ENCODE measurements at places on chromosomes 11 and 22. TPM values are rescaled to one million over a fixed set of nuclear protein-coding genes. Genes with fewer than 3 reads are reported as not detected.

The OR52K2 gene
- not detected for total RNA-seq

The FOLR1 gene
- 1.0 TPM for total RNA-seq

The SAMM50 gene
- 59.5 TPM for total RNA-seq

The SEC14L6 gene
- not detected for total RNA-seq

The BANF1 gene
- 26.6 TPM for total RNA-seq

The HIC2 gene
- total RNA-seq: 4.2 TPM

The SLC22A6 gene
- total RNA-seq: not detected

The FAM76B gene
- 12.0 TPM for total RNA-seq

The MOGAT2 gene
- 0.52 TPM for total RNA-seq

The FAT3 gene
- total RNA-seq: 13.6 TPM

The OPCML gene
- total RNA-seq: under 0.01 TPM

The SMC1B gene
- total RNA-seq: under 0.01 TPM

The OR2AG2 gene
- total RNA-seq: not detected

The APOBEC3F gene
- total RNA-seq: 1.0 TPM

The OR10D3 gene
- 0.52 TPM for total RNA-seq

The TMPRSS4 gene
- total RNA-seq: not detected

The CBY1 gene
- total RNA-seq: 14.1 TPM

The HTR3B gene
- total RNA-seq: not detected

The MOV10L1 gene
- total RNA-seq: 2.1 TPM

The KCNA4 gene
- under 0.01 TPM for total RNA-seq

The PKNOX2 gene
- total RNA-seq: 6.8 TPM

The PRPF19 gene
- 27.7 TPM for total RNA-seq

The ROBO4 gene
- 14.1 TPM for total RNA-seq

The CDCA5 gene
- total RNA-seq: 1.0 TPM

The SHANK3 gene
- total RNA-seq: 4.2 TPM

The OR51A2 gene
- total RNA-seq: not detected

The SNX32 gene
- under 0.01 TPM for total RNA-seq

The PANX2 gene
- total RNA-seq: not detected

The PLEKHA7 gene
- 5.2 TPM for total RNA-seq
